ENCODE measurements at places on chromosomes 7 and 10.

DNA sequence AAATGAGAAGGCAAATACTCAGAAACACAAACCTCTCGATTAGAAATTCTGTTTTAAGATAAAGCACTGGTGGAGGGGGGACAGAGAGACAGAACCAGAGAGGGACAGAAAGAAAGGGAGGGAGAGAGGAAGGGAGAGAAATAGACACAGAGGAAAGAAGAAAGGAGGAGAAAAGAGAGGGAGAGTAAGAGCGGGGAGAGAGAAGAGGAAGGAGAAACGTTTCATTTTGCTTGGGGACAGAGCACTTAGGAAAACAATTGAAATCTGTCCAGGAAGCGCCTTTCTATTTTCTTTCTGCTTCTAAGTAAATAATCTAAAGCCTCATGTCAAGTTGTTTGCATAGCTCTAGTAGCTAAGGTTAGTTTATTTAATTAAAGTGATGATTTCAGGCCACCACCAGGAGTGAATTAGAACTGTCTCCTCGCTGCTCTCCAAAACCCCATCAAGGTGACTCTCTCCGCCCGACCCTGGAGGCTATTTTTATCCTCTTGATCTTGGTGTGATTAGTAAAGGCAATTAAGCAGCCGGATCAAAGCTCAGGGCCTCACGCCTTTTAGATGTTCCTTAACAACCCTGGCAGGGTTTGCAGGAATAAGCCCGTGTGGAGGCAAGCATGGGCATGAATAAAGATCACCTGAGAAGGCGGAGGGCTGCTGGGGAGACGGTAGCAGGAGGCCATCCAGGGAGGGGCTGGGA is 73.4 kb upstream of the INSIG1 start:
- no peak for DNase-seq

DNA sequence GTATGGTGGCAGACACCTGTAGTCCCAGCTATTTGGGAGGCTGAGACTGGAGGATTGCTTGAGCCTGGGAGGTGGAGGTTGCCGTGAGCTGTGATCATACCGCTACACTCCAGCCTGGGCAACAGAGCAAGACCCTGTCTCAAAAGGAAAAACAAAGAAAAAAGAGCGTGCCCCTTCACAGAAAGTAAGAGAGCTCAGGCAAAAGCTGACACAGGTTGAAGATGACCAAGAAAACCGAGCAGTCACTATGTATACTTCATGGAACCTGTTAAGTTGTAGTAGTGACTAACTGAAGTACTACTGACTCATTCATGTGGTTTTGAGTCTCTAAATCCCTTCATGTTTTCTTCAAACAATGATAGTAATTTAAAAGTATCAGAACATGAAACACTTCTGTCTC is 1.2 kb upstream of the PRRT4 start:
- no peak for DNase-seq

DNA sequence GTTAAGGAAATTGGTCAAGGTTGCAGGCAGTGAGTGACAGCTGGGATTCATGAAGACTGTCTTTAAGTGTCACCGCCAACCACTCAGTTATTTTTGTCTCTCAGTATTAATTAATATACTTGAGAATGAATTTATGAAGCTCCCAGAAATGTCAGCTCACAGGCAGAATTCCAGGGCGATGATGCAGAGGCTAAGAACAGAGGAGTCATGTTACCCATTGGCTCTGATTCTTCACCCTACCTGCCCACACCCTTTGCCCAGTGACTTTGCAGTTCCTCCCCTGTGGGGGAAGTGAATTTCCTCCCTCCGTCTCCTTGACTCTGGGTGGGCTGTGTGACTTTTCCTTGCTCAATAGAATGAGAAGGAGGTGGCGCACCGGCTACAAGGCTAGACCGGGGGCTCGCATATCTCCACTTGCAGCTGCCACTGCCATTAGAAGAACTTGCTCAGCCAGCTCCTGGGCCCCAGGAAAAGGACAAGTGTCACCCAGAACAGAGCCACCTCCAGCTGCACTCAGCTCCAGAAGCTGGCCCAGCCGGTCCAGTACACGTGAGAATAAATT is 157.1 kb upstream of the PRKCQ start:
- DNase-seq = no peak

DNA sequence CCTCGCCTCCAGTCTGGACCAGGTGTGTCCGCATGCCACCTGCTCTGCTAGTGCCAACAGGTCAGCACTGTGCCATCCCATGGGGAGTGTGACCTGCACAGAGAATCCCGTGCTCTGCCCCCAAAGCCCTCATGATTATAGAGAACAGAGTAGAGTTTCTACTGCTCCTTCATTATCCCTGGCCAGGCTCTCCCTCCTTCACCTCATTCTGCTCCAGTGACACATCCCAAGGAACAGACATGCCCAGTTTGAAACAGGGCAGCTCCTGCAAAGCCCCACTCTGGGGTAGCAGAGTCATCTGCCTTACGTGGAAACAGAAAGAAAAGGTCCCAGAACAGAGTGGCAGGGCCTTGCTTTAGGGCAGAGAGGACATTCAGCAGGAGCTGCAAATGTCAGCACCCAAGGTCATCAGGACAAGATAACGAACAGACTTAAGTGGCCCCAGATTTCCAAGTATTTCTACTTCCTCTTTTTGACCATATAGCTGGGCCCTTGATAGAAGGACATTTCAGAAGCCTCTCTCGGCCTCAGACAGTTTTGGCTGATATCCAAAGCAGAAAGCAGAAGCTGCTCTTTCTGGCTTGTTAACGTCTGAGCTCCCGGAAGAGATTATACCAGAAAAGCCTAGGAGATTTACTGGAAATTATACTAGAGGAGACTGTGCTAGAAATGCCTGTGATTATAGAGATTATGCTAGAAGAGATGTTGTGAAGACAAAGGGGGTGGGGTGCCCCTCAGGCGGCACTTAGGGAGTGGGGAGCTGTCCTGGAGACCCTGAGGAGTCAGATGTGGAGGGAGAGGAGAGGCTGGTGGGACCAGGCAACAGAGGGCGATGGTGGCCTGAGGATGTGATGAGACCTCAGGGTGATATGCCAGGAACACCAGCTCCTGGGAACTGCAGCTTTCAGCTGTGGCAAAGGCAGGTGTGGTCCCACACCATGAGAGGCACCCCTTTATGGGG is 12.6 kb downstream of the TMEM176B start:
- DNase-seq = no peak

GRCh38 chr10:78351283-78351682 is 317.6 kb downstream of the RPS24 start:
- DNase-seq = no peak

GRCh38 chr7:17130281-17131059 is 168.0 kb upstream of the AHR start:
- no peak for DNase-seq

DNA sequence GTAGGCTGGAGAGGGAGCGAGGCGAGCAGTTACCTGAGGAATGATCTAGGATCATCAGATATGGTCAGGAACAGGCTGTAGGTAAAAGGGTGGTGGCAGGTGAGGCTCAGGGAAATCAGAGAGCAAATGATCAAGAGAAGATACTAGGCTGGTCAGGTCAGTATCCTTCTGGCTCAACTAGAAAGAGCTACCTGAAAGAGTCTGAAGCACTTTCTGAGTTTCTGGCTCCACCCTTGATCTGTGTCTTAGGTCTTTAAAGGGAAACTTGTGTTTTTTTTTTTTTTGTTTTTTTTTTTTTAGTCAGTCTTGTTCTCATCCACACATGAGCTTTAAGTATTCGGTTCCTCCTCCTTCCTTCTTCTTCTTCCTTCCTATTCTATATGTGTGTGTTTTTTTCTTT is 10.5 kb downstream of the ADAM22 start:
- no peak for DNase-seq

DNA sequence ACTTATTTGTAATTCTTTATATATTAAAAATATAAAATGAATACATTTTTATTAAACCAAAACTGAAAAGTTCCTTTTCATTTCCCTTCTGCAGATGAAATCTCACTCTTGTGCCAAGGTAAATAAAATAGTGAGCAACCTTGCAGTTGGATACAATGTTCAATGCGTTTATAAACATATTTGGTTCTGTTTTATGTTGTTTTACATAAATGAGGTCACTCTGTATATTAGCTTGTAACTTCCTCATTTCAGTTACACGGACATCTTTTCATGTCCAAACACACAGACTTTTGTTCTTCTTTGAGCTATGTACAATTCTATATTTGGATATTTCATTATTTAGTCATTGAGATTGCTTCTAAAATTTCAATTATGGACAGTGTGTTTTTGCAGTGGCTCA is 107.7 kb downstream of the BBS9 start:
- no peak for DNase-seq

DNA sequence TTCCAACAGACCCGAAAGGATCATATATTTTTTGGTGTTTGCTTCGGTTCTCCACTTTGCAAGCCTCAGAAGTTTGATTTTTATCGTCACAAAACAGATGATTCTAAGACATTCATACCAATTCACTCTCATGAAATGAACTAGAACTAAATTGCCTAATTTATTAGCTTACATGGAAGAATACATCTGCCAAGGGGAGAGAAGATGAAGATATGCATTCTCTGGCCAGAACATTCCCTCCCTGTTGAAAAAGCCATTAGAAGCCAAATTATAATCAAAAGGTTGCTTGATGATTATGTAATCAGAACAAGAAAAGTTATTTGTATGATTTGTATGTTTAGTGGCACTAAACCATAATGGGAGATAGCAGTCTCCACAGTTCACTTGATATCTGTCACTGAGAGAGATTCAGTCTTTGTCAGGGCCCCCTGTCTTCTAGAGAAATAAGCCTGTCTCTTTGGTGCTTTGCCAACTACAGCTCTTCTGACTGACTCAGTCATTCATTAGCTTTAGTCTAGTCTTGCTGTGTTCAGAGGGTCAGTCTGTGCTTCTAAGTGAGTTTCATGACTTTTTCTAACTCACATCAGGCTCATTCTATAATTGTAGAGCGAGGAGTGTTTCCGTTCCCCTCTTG is 95.3 kb upstream of the GNAI1 start:
- no peak for DNase-seq

GRCh38 chr7:76155938-76156337 is 45.8 kb upstream of the SRRM3 start:
- DNase-seq = no peak

DNA sequence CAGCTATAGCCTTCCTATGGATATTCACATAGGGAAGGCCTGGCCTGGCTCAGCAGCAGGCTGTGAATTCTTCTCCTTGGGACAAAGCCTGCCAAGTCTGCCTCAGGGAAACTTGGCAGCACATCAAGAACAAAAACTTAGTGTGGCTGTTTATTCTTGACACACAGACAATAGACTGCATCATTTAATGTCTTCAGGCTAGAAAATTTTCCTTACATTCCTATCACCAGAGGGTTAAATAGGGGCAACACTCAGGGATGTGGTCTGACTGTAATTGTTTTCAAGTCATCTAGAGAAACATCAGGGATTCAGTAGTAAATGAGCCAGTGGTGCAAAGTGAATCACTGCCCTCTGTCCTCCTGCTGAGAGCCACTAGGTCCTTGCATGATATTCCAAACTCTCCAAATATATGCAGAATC is 137.3 kb downstream of the SEMA3C start:
- no peak for DNase-seq

- no peak for DNase-seq
Observed at GRCh38 chr7:84110400-84110799, 84.2 kb downstream of the SEMA3A start.

GRCh38 chr10:77649333-77650331 is 12.0 kb upstream of the KCNMA1 start:
- DNase-seq = no peak

GRCh38 chr10:101997803-101998202 is 58.2 kb downstream of the ARMH3 start:
- no peak for DNase-seq

GRCh38 chr7:139566075-139566474 is 42.6 kb downstream of the CLEC2L start:
- no peak for DNase-seq

GRCh38 chr7:74226633-74227032 is 16.8 kb downstream of the LAT2 start:
- no peak for DNase-seq

DNA sequence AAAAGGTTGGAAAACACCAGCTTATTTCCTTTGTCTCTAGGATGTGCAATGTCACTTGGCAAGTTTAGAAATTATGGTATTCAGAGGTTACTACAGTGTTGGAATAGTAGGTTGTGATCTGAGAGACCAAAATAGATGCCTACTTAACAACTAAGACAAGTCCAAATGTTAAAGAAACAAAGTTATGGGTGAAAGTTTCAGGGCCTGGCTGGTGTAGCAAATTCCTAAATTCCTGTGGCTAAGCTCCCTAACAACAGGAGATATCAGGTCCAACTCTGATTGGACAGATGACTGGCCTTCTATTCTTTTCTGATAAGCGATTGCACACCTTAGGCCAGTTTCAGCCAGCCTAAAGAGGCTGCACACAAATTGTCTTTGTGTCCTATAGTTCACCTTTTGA is 873.5 kb downstream of the REEP3 start:
- no peak for DNase-seq

GRCh38 chr10:13038391-13038790 is 36.9 kb upstream of the CCDC3 start:
- DNase-seq = no peak

- DNase-seq = no peak
Observed at GRCh38 chr10:77744245-77744644, 106.6 kb upstream of the KCNMA1 start.

Data from activated CD4-positive, CD25-positive, alpha-beta regulatory T cell (primary cell).